ENCODE measurements at places on chromosomes 12 and 14.

GRCh38 chr12:53466640-53467039 lies 14.7 kb downstream of the PCBP2 start:
- DNase-seq: no peak

GRCh38 chr12:113246478-113247122 lies 25.3 kb downstream of the TPCN1 start:
- no peak for DNase-seq

- peak; percentile 57 for DNase-seq
Measured at GRCh38 chr12:24470050-24470449, 478.9 kb downstream of the BCAT1 start.

- DNase-seq: no peak
Measured at GRCh38 chr14:101620821-101621785, 59.8 kb downstream of the DIO3 start.

GRCh38 chr12:102625819-102626218 lies 145.5 kb upstream of the IGF1 start:
- no peak for DNase-seq

DNA sequence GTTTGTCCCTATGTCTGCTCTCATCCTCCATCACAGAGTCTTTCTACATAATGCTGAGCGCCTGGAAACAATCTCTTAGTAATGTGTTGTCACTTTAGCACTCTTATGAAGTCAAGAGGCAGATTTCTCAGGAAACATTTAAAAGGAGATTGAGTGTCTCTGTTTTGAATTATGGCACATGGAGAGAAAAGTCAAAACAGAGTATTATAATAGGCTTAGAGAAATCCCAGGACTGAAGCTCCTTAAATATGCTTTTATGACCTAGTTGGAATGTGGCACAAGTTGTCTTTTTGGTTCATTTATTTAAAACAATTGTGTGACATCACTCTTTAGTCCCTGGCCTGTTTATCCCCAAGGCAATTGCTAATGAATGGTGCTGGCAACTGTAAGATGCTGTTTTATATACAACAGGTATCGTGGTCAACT lies 117.8 kb upstream of the HIF1A start:
- no peak for DNase-seq

GRCh38 chr12:126051611-126052107 lies 986.4 kb downstream of the AACS start:
- DNase-seq: no peak

GRCh38 chr12:74319886-74320285 lies 217.7 kb upstream of the ATXN7L3B start:
- DNase-seq: no peak

GRCh38 chr12:81758421-81759189 lies 545 bp downstream of the PPFIA2 start:
- DNase-seq: no peak

- peak; percentile 67 for DNase-seq
Measured at GRCh38 chr12:6532927-6533652, 1.2 kb upstream of the GAPDH start.

DNA sequence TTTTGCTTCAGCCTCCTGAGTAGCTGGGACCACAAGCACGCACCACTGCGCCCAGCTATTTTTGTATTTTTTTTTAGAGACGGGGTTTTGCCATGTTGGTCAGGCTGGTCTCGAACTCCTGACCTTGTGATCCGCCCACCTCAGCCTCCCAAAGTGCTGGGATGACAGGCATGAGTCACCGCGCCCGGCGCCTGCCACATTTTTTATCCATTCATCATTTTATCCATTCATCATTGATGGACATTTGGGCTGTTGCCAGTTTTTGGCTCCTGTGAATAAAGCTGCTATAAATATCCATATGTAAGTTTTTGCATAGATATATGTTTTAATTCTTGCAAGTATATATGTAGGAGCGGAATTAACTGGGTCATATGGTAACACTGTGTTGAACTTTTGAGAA lies 79.5 kb downstream of the DAAM1 start:
- no peak for DNase-seq

- DNase-seq: no peak
Measured at GRCh38 chr14:85909581-85909980, 379.6 kb downstream of the FLRT2 start.
